ENCODE measurements at places on chromosomes 7 and 10.

DNA sequence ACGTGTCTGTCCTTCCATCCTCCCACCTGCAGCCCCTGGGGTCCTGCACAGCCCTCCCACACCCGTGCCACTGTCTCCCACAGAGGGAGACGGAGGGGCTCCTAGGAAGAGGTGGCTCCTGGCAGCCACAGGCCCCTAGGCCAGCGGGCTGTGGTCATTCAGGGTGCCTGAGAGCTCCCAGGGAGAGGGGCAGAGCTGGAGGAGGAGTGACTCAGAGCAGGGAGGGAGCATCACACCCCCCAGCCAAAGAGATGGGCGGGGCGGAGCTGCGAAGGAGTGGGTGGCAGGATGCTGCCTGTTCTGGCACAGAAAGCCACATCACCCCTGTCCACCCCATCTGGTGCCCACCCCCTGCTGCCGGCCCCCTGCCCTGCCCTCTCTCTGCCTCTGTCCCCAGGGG is 50.5 kb downstream of the STK32C start:
- DNase-seq: no peak

GRCh38 chr7:9961161-9961922 is 1012.3 kb upstream of the PHF14 start:
- DNase-seq: no peak

- no peak for DNase-seq
These were observed 33.1 kb downstream of the LAMB1 start for GRCh38 chr7:107969856-107970255.

- DNase-seq: no peak
These were observed 295.4 kb downstream of the LRMDA start for GRCh38 chr10:75726522-75727483.

DNA sequence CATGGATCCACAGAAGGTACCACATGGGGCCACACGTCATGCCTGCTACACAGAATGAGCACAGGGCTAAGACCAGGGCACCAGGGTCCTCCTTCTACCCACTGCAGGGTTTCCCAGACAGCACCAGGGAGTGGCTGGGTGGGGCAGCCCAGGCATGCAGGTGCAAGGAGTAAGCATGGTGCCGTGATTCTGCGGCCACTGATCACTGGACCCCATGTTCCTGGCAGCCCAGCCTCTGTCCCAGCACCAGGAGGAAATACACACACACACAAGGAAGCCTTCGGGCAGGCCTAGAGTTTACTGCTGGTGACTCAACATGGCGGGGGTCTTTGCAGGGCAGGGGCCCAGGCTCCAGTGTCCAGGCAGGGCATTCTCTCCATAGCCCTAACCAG is 13.9 kb downstream of the ATP6V1F start:
- DNase-seq: no peak

- no peak for DNase-seq
These were observed 3.0 kb upstream of the MGAM start for GRCh38 chr7:141992688-141993087.

- DNase-seq: no peak
These were observed 141.5 kb downstream of the LRRN3 start for GRCh38 chr7:111232249-111233084.

DNA sequence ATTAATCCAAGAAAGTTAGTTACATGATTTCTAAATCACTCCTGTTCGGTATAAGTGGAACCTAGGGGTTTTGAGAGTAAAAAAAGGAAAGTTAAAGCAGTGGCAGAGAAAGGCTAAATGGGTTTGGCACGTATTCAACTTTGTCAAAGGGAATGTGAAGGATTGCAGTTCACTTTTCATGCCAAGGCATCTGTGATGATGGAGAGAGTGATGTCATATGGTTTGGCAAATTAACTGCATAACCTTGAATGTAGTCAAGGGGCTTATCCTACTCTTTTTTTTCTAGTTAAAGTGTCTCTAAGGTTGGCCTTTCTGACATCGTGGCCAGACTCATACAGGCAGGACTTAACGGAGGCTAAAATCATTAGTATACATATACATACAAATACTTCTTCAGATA is 277.8 kb downstream of the EXOC4 start:
- DNase-seq: no peak

- DNase-seq: peak; percentile 38
These were observed 8.3 kb downstream of the NOD1 start for GRCh38 chr7:30470163-30470770.

DNA sequence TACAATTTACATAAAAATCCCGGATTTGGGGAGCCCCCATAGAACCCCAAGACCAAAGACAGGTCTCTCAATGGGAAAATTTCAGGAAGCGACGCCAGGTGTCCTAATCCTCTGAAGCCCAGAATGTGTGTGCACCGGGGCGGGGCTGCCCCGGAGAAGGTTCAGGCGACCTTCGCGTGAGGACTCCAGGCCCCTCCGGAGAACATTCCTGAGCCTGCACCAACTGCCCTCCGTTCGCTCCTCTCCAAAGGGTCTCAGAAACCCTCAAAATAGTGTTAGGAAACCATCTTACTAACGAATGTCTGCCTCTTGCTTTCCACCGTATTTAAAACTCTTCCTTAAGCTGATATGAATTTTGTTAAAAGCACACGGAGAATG is 78.5 kb upstream of the INSIG1 start:
- DNase-seq: no peak

DNA sequence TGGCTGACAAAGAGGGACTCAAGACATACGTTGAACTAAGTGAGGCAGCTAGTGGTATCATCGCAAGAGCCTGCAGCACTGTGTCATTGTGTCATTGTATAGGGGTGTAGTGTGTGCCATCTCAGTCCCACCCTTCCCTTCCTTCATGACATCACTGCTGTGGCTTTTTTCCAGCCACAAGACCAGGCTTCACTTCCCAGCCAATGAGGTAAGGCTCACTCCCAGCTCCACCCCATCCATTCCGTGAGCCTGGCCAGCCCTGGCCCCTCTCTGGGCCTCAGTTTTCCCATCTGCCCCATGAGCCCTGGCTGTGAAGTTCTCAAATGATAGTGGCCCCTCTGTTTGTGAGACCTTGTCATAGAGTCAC is 134.3 kb upstream of the ZMIZ1 start:
- DNase-seq: no peak

GRCh38 chr7:30276203-30276900 is 8.0 kb upstream of the ZNRF2 start:
- peak; percentile 60 for DNase-seq

DNA sequence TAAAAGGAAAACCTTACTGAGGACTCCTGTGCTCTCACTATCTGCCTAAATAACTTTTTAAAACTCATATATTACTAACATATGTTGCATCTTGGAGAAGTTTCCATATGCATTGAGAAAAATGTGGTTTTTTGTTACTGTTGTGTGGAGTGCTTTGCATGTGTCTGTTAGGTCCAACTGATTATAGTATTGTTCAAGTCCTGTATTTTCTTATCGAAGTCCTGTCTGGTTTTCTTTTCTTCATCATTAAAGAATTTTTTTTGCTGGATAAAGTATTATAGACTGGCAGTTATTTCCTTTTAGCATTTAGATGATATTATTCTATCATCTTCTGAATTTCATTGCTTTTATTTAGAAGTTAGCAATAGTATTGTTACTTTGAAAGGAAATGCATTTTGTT is 59.5 kb upstream of the ACSM6 start:
- DNase-seq: no peak

GRCh38 chr10:73813333-73813732 is 1.9 kb upstream of the NDST2 start:
- DNase-seq: no peak

- no peak for DNase-seq
These were observed 7.7 kb downstream of the HDAC9 start for GRCh38 chr7:18503126-18503866.

DNA sequence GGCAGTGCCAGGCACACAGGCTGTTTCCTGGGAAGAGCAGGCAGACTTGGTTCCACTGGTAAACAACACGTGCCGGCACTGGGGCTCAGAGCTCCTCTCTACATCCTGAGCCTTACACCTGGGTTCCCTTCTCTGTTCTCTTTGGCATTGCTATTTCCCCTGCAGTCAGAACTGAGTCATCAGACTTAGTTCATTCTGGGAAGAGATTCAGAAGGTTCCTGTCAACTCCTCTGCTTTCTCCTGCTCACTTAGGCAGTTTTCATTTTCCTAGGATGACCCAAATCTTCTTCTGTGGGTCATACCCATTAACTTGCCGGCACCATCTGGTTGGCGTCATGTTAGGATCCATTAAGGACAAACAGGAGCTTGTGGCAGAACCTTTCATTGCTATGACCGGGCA is 33.4 kb upstream of the LRRC18 start:
- DNase-seq: no peak

DNA sequence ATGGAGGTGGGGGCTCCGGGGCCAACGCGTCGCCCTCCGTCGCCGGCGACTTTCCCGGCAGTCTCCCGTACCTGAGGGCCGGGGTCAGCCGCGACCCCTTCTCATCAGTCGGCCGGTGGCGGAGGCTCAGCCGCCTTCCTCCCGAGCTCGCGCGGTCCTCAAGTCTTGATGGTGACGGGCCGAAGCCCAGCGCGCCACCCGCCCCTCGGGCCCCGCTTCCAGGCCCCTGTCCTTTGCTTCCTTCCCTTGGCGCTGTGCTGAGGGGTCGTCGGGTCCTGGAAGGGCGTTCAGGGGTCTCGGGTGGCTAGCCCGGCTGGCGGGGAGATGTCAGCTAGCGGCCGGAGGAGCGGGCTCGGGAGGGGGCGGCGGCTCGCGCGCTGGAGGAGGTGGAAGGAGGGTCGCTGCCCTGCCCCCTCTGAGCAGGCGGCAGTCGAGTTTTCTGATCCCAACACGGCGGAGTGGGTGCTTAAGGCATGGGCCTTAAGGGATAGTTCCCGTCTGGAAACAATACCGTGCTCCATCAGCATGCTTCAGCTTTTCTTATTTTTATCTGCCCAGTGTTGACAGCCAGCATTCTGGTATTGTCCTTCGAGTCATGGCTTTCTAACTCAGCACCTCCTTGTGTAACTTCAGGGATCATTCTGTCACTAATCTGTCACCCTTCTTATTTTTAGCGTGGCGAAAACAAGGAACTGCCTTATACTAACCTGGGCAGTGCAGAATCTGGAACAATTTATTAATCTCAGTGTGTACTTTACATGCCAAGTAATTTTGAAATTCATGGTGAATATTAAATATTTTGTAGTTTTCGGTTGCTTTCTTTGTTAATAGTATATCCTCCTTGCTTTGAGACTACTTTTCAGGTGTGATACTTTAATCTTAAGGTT is 748 bp downstream of the PHTF2 start:
- peak; percentile 60 for DNase-seq

GRCh38 chr10:100340948-100341847 is 5.8 kb upstream of the SCD start:
- DNase-seq: peak; percentile 69

DNA sequence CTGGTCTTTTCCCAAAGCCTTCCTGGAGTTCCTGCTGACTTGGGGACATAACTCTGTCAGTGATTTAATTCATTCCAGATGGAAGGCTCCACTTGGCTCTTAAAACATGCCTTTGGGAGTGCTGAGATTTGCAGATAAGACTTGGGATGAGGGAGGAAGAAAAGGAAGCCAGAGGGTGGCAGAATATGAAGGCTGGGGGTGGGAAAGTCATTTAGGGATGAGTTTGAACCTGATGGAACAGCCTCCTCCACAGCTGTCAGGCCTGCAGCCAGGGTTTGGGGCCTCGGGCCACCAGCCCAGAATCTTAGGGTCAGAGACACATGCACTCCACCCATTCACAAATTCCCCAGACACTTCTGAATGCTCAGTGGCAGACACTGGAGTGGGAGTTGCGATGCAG is 28.4 kb upstream of the EIF5AL1 start:
- peak; percentile 60 for DNase-seq

- peak; percentile 74 for DNase-seq
These were observed 1.5 kb downstream of the CTBP2 start for GRCh38 chr10:125158601-125159485.

DNA sequence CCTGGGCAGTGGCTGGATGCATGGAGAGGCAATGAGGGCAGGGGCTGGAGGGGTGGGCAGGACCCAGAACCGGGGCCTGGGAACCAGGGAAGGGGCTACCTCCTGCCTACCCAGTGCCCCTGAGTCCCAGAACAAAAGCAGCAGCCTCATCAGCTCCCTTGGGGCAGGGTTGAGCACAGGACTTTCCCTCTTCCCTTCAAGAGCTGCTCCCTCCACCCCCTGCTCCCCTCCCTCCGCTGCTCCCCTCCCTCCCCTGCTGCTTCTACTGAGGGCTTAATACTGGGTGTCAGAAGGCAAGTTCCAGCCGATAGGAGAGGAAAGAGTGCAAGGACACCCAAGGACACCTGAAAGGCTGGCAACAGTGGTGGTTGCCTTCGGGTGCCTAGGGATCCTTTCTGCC is 28.2 kb upstream of the INMT start:
- DNase-seq: no peak

- no peak for DNase-seq
These were observed 189.6 kb upstream of the NRP1 start for GRCh38 chr10:33524041-33524440.

GRCh38 chr7:104529567-104529966 is 201.2 kb downstream of the LHFPL3 start:
- no peak for DNase-seq

DNA sequence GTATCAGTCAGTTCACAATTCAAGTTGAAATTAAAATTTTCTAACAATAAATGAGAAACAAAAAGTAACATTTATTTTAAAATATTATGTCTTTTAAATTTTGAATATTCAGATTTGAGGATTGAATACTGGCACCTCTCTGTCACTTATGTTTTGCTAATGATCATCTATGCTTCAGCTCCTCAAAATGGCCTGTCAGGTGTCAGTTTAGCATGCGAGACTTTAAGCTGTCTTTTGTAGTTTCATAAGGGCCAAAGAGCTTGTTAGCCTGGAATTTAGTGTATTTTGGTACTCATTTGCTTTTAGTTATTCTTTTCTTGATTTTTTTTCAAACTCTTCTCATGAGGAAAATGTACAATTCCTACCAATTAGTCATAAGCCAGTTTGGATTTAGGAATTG is 102.0 kb upstream of the RPA3 start:
- no peak for DNase-seq

DNA sequence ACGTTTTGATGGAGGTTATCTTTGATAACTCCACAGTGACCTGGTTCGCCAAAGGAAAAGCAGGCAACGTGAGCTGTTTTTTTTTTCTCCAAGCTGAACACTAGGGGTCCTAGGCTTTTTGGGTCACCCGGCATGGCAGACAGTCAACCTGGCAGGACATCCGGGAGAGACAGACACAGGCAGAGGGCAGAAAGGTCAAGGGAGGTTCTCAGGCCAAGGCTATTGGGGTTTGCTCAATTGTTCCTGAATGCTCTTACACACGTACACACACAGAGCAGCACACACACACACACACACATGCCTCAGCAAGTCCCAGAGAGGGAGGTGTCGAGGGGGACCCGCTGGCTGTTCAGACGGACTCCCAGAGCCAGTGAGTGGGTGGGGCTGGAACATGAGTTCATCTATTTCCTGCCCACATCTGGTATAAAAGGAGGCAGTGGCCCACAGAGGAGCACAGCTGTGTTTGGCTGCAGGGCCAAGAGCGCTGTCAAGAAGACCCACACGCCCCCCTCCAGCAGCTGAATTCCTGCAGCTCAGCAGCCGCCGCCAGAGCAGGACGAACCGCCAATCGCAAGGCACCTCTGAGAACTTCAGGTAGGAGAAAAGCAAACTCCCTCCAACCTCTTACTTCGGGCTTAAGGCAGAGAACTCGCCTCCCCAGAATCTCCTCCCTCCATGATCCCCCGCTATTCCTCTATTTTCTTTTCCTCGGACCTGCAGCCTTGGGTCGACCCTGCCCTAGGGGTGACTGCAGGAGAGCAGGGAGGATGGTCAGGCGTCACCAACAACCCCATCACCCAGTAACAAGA is at the start of gene SERPINE1:
SERPINE1 (plus strand) TSS at position 454 of the 809 bp plus-strand sequence. CDS start 1,290 bp downstream, outside the sequence.
- DNase-seq: peak; percentile 90

GRCh38 chr10:113961182-113962031 is 82.3 kb upstream of the ADRB1 start:
- no peak for DNase-seq

GRCh38 chr10:30985512-30985911 is 46.2 kb downstream of the ZNF438 start:
- DNase-seq: no peak

- no peak for DNase-seq
These were observed 4.5 kb downstream of the CPA2 start for GRCh38 chr7:130270947-130271800.
